ENCODE measurements at places on chromosomes 12 and 14. TPM values are rescaled to one million over a fixed set of nuclear protein-coding genes. Genes with fewer than 3 reads are reported as not detected.

GRCh38 chr12:1544996-1545700 is 49.2 kb downstream of the FBXL14 start:
- no peak for DNase-seq

GRCh38 chr12:49465132-49465531 is 73.7 kb upstream of the KCNH3 start:
- no peak for DNase-seq

TDG gene
- total RNA-seq = 56.3 TPM

GRCh38 chr14:91866511-91867295 is 633 bp downstream of the TC2N start:
- no peak for DNase-seq

ACOT4 gene
- 1.2 TPM for total RNA-seq

DNA sequence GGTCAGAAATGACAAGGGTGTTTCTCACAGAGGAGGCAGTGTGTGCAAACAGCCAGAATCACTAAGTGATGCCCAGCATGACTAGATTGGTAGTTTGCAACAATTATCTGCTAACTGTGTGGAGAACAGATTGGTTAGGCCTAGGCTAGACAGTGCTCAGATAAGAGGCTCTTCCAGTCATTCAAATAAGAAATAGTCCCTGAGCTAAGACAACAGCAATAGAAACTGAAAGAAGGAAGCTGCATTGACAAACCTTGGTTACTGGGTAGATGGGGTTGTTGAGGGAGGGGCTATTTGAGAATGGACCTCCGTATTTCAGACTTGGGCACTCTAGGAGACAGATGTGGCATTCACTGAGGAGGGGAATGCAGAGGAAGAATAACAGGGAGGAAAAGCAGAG is 255.0 kb upstream of the NPAS3 start:
- DNase-seq = no peak

DNA sequence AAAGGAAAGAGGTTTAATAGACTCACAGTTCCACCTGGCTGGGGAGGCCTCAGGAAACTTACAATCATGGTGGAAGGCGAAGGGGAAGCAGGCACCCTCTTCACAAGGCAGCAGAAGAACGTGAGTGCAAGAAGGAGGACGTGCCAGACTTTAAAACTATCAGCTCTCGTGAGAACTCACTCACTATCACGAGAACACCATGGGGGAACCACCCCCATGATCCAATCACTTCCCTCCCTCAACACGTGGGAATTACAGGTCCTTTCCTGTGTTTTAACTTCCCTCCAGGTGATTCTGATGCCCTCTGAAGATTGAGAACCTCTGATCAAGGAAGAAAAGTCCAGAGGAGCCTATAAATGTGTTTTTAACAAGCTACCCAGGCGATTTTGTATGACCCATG is 358.7 kb downstream of the MED13L start:
- no peak for DNase-seq

GRCh38 chr12:30251546-30251945 is 444.1 kb downstream of the IPO8 start:
- no peak for DNase-seq

DNA sequence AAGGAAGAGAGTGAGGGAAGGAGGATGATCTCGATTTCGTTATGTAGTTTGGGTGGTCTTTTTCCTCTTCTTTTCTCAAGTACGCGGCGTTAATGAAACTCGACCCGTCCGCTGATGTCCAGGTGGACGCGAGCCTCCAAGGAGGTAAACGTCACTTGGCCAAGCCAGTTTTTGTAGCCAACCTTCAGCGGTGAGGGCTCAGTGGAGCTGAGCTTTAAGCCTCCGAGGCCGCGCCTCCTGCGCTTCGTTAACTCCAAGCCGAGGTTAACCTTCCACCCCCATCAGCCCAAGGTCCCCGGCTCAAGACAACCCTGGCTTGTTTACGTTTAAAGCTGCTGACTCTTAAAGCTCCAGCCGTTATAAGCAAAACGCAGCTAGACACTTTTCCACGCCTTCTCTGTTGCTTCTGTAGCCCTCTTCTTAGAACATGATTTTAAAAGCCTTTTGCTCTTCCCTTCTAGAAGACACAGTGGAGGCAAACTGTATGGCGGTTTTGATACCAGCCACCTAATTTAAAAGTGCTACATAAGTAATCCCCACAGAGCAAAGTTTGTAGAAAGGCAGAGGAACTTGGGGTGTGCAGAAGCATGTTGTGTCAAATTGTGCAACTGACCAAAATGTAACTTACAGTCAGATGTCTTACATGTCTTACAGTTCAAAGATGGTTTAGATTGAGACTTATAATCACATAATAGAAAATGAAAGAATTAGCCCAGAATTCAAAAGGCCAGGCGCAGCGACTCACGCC is 923 bp upstream of the ITPR2 start:
- no peak for DNase-seq

All from frontal cortex (tissue), 4 donors.